Activated CD8-positive, alpha-beta T cell treated with anti-CD3 and anti-CD28 coated beads for 36 hours (primary cell): ENCODE measurements at places on chromosomes 7 and 10.

DNA sequence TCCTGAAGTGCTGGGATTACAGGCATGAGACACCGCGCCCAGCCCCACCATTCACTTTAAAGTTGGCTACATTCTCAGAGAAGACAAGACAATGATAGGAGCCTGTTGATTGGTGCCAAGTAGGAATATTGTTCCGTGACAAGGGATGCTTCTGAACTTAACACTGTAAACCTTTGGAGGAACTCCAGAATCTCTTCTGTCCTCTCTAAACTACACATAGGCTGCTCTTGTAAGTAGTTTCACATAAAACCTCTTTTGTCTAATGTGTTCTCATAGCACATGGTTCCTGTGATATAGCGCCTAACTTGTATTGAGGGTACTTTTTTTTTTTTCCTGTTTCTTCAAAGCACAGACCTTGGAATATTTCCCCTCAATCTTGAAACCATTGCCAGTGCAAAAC is 3.6 kb upstream of the COPG2 start:
- H3K36me3 ChIP-seq = no peaks in the 10 kb centered on the region
- H3K27me3 ChIP-seq = peaks cover 6% of the 10 kb centered on the region
- H3K4me3 ChIP-seq = no peak overlapping the region
- DNase-seq = no peak

DNA sequence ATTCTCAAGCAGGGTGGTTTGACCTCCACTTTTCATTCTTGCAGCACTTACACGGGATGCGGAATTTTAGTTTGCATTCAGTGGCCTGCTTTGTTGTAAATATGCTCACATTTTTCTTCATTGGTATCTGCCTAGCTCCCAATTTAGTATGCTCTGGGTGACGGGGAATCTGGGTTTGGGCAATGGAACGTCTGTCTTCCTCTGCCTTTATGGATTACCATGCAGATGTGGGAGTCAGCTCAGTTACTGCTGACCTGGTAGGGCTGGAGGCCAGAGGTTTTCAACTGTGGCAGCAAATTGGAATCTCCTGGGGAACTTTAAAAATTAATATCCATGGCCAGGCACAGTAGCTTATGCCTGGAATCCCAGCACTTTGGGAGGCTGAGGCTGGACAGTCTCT is 161.6 kb downstream of the CAMK1D start:
- no peaks in the 10 kb centered on the region for H3K27me3 ChIP-seq
- H3K27ac ChIP-seq = no peak overlapping the region
- peaks cover 44% of the 10 kb centered on the region for H3K4me1 ChIP-seq
- no peak for DNase-seq
- H3K36me3 ChIP-seq = peaks cover 6% of the 10 kb centered on the region

DNA sequence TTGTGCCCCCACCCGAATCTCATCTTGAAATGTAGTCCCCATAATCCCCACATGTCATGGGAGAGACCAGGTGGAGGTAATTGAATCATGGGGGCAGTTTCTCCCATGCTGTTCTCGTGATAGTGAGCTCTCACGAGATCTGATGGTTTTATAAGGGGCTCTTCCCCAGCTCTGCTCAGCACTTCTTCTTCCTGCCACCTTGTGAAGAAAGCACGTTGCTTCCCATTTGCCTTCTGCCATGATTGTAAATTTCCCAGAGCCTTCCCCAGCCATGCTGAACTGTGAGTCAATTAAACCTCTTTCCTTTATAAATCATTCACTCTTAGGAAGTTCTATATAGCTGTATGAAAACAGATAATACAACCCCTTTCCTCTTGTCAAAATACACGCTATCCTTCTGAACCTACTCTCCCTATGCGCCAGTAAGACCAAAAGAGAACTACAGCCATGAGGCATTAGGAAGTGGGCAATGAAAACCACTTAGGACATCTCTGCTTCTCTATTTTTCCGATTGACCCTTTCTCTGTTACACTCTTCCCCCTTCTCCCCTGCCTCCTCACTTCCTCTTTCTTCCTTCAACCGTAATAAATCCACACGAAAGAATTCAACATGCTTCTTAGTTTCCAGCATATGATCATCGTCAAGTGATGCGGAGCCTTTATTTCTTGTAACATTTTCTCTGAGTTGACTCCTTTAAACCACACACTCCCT is 101.2 kb upstream of the WDR11 start:
- H3K27me3 ChIP-seq = peaks cover 15% of the 10 kb centered on the region
- H3K36me3 ChIP-seq = no peaks in the 10 kb centered on the region
- no peaks in the 10 kb centered on the region for H3K4me1 ChIP-seq

DNA sequence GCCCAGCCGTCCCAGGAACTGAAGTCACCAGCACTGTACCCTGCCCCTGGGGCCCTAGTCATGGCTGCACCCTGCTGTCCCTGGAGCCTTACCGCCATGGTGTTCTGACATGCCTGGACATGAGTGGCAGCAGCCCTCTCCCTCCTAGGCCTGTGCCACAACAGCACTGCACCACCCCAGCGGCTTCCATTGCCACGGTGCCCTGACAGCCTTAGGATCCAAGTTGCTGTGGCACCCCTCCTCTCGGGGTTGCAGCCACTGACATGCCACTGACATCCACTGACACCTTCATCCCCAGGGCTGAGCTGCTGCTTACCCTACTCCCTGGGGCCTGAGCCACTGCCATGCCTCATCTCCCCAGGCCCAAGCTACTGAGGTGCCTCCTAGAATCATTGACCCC is 39.6 kb upstream of the SHH start:
- DNase-seq = no peak
- no peaks in the 10 kb centered on the region for H3K4me1 ChIP-seq
- H3K27me3 ChIP-seq = peaks cover 6% of the 10 kb centered on the region
- H3K4me3 ChIP-seq = no peak overlapping the region

DNA sequence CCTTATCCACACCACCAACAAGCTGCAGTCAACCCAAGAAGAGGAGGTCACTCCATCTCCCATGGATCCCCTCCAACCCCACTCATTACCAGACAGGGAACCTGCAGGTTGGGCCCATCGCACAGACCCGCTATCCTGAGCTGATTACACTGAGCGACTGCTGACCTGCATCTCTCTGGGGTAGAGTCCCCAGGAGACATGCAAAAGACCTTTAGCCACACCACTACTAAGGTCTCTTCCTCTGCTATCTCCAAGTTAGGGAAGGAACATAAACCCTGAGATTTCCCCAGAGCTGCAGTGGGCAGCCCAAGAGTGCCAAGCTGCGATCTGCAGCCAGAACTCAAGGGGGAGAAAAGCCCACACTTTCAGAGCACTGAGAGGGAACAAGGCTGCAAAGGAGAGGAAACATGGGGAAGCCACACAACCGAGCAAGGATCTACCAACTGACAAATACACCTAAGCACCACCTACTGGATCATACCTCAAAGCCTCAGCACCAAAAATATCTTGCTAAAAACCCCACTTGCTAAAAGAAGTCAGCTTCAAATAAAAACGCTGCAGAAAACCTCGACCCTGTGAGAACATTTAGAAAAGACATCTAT is 298.2 kb downstream of the SORCS1 start:
- H3K4me1 ChIP-seq = no peaks in the 10 kb centered on the region
- H3K27me3 ChIP-seq = no peaks in the 10 kb centered on the region
- no peaks in the 10 kb centered on the region for H3K36me3 ChIP-seq
- H3K27ac ChIP-seq = no peak overlapping the region

DNA sequence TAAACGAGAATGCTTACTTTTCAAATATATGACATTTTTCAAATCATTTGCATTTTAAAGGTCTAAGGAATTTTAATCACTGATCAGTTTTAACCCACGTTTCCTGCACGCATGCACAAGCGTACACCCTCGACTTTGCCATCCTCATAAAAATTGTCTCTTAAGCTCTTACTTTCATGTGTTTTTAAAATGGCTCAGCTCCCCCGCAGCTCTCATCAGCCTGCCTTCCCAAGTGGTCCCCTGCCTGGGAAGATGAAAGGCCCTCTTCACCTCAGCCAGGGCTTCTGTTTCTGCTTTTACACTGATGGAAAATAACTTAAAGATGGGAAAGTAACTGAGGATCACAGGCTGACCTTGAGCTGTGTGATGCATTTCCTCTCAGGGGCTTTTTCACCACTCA is 131.6 kb upstream of the LSM8 start:
- no peaks in the 10 kb centered on the region for H3K36me3 ChIP-seq
- no peak overlapping the region for H3K27ac ChIP-seq
- DNase-seq = no peak
- H3K4me3 ChIP-seq = no peak overlapping the region
- no peaks in the 10 kb centered on the region for H3K27me3 ChIP-seq

- peaks cover 3% of the 10 kb centered on the region for H3K4me1 ChIP-seq
- DNase-seq = no peak
- H3K4me3 ChIP-seq = no peak overlapping the region
- no peaks in the 10 kb centered on the region for H3K27me3 ChIP-seq
These were observed 28.6 kb upstream of the RHBDD2 start for GRCh38 chr7:75850235-75850634.

GRCh38 chr7:108384716-108385483 is 71.3 kb downstream of the NRCAM start:
- no peak overlapping the region for H3K27ac ChIP-seq
- DNase-seq = no peak
- no peaks in the 10 kb centered on the region for H3K36me3 ChIP-seq
- peaks cover 15% of the 10 kb centered on the region for H3K4me1 ChIP-seq
- no peaks in the 10 kb centered on the region for H3K27me3 ChIP-seq
